ENCODE measurements at places on chromosomes 7 and 10. TPM values are rescaled to one million over a fixed set of nuclear protein-coding genes. Genes with fewer than 3 reads are reported as not detected.

Gene FGFBP3
- 73.9 TPM for total RNA-seq

Gene GPC2
- total RNA-seq: 48.8 TPM

Gene PIK3AP1
- total RNA-seq: 2.3 TPM

Gene FANK1
- total RNA-seq: 0.69 TPM

Gene AKR1C1
- total RNA-seq: 2.9 TPM

Gene CCNJ
- total RNA-seq: 29.6 TPM

GRCh38 chr10:119100434-119101238, 3.3 kb upstream of the DENND10 start:
- H3K27ac ChIP-seq: no peak overlapping the region
- H3K27me3 ChIP-seq: no peaks in the 10 kb centered on the region
- H3K36me3 ChIP-seq: no peaks in the 10 kb centered on the region
- no peak for DNase-seq
- no peak overlapping the region for H3K4me3 ChIP-seq
